ENCODE measurements at places on chromosomes 16 and 17.

GRCh38 chr16:81940781-81941560 lies 70.3 kb downstream of the SDR42E1 start:
- DNase-seq: no peak

DNA sequence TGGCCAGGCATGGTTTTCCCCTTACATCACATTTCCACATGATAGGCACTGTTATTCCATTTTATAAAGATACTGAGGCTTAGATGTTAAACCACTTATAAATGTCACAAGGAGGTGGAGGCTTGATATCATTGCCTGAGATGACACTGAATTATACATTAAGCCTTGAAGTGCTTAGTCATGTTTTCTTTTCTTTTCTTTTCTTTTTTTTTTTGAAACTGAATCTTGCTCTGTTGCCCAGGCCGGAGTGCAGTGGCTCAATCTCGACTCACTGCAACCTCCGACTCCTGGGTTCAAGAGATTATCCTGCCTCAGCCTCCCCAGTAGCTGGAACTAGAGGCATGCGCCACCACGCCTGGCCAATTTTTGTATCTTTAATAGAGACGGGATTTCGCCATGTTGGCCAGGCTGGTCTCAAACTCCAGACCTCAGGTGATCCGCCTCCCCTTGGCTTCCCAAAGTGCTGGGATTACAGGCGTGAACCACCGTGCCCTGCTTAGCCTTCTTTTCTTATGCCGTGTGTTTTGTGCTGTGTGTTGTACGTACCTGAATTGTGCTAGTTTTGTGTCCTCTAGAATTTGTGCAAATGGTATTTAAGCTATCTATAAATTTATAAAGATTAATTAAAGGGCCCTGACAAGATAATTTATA lies 1.2 kb downstream of the DNAJA3 start:
- DNase-seq: no peak

- DNase-seq: no peak
These were observed 30.4 kb upstream of the CRHR1 start for GRCh38 chr17:45753645-45754225.

- no peak for DNase-seq
These were observed 1.5 kb downstream of the GAA start for GRCh38 chr17:80102664-80103448.

DNA sequence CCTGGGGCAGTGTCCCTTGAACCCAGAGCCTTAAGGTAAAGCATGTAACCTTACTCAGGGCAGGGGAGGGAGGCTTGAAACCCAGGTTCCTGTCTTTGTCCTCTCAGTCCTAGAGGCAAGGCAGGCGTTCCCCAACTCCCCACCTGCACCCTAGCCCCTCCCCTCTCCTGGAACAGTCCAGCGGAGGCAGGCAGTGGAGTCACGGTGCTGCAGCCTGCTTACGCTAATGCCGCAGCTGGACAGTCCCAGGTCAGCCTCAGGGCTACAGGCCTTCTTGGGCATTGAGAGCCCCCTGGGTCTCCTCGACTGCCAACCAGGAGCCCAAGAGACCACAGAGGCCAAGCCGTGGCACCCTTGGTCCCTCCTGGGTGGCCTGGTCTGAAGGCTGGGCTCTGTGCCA lies 6.8 kb upstream of the CD300A start:
- DNase-seq: no peak

DNA sequence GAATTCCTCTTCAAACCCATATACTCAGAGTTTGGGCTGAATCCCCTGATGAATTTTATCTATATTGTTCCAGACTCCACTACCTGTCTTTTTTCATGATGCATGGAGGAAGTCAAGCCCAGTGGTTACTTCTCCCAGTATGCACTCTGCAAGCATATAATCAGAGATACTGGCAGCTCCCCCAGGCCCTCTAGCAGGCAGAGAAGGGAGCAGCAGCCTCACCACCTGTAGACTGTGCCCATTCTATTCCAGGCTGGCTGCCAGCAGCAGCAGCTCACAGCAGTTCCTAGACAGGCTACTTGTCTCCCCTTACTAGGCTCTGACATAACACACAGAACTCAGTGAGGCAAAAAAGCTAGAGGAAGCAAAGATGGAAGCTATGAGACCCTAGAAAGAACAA lies 3.4 kb downstream of the MKS1 start:
- no peak for DNase-seq

- DNase-seq: no peak
These were observed 1.0 kb upstream of the MYO18A start for GRCh38 chr17:29181226-29181625.

GRCh38 chr17:17149520-17150447 lies 56.3 kb downstream of the PLD6 start:
- no peak for DNase-seq

DNA sequence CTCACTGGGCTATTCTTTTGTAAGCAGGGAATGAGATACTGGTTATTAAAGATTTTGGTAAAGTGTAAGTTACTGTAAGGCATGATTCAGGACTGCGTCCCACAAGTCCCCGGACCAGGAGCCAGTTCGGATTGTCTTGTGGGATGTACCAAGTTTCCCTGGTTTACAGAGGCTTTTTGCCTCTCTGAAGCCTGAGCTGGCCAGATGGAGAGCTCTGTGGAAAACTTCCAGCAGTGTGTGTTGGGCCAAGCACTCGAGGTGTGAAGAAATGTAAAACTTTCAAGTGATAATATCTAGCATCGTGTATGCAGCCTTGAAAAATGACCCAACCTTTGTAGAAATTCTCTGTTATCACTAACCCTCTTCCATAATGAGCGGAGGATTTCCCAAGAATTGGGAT lies 2.4 kb downstream of the EPN2 start:
- no peak for DNase-seq

GRCh38 chr17:75011401-75012095 lies 922 bp upstream of the MRPL58 start:
- no peak for DNase-seq

- peak; percentile 16 for DNase-seq
These were observed 108.5 kb upstream of the CCL2 start for GRCh38 chr17:34146440-34147043.

GRCh38 chr17:4717791-4718190 lies 7.4 kb downstream of the ARRB2 start:
- no peak for DNase-seq

- no peak for DNase-seq
These were observed 16.8 kb upstream of the TVP23A start for GRCh38 chr16:10835281-10835931.

GRCh38 chr17:2398655-2399571 lies 1.9 kb downstream of the MNT start:
- DNase-seq: peak; percentile 39

DNA sequence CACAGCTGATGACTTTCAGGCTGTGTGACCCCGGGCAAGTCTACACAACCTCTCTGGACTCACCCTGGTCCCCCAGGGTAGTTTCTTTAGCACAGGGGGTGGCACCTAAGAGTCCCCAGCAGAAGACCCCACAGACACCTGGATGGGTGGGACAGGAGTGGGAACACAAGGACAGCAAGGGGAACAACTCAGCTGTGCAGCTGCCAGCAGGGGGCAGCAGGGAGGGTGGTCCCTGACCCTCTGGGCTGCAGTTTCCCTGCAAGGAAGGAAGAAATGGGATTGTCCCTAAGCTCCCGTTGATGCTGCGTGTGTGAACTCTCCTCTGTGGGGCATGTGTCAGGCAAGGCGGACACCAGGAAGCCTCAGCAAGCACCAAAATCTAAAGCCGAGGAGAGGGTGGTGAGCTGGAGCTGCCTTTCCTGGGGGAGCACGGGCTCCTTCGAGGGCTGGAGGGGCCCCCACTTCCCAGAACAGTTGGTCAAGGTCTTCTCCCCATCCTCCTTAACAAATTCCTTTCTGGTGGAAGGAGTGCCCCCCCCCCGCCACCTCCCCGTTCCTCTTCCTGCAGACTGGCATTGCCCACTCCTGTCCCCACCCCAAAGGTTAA lies 24.1 kb upstream of the CDH5 start:
- no peak for DNase-seq

GRCh38 chr17:29051731-29052130 lies 8.8 kb downstream of the PIPOX start:
- no peak for DNase-seq

DNA sequence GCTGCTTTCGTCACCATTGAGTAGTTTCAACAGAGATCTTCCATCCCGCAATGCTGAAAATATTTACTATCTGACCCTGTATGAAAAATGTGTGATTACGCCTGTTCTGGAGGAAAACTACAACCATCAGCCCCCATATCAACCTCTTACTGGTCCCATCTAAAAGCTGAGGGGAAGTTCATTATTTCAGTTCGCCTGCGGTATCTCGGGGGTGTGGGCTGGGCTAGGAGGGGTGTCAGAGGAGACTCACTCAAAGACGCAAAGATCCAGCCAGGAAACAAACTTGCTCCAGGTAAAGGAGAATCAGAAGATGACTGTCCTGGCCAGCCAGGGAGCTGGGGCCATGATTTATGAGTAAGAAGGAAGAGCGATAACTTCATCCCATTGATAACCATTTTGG lies 13.7 kb downstream of the CACNG1 start:
- no peak for DNase-seq

DNA sequence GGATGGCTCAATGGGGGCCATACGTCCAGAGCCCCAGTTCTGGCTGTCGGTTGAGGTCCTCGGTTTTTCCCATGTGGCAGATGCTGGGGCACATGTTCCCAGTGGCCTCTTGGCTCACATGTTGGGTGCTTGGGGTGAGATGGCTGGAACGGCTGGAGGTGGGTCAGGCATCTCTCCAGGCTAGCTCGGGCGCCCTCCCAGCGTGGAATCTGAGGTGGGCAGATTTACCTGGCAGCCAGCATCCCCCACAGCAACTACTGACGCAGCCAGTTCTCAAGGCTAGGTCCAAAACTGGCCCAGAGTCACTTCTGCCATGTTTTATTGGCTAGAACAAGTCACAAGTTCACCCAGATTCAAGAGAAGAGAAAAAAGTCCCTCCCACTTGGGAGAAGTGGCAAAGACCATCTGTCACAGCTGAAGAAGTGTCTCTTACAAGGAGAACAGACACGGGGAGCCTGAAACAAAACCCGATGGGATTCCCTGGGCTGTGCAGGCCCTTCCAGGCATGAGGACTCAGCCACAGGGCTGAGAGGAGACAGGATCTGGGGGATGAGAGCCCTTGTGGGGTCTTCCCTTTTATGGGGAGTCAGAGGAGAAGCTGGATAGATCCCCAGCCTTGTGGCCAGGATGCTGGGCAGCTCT lies 15.2 kb downstream of the ACE start:
- DNase-seq: no peak

GRCh38 chr16:85653290-85653891 lies 35.4 kb downstream of the GINS2 start:
- DNase-seq: no peak

- DNase-seq: no peak
These were observed 85.6 kb downstream of the FOXL1 start for GRCh38 chr16:86663685-86664521.

- DNase-seq: no peak
These were observed 124.4 kb downstream of the CDYL2 start for GRCh38 chr16:80680046-80680445.

DNA sequence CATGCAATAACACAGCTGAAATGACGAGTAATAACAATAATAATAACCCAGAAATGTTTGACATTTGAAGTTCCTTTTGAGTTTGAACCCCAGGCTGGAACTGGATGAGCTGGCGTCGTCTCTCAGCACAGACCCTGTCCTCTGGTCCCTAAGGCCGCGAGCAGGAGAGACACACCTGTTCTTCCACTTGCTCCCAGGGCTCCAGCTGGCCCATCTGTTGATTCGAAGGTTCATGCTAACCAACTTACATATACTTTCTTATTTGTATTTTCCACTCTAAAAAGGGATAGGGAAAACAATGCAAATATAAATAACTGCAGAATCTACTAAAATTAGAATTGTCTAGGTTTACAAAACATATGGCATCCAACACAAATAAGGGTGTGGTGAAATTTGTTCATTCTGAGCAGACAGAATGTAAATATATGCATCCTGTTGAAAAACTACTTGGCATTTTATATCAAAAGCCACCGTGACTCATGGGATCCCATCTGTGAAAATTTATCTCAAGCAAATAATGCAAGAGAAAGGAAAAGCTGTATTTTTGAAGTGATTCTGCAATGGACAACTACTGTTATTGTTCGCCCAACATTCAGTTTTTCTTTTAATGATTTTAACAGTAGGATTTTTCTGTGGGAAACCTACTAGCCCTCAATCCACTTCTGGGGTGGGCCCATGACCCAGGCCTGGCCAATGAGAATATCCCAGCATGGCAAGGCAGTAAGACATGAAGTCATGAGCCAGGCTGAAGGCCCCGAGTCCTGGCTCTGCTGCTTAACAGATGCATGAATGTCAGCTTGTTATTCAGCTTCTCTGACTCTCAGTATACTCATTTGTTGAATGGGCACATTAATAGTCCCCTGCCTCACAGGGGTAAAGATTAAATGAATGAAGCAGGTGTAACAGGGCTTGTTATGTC lies 13.2 kb upstream of the RGS9 start:
- no peak for DNase-seq

- no peak for DNase-seq
These were observed 13.7 kb upstream of the BCO1 start for GRCh38 chr16:81224824-81225223.

- no peak for DNase-seq
These were observed 86.5 kb downstream of the MYH13 start for GRCh38 chr17:10286324-10286723.

DNA sequence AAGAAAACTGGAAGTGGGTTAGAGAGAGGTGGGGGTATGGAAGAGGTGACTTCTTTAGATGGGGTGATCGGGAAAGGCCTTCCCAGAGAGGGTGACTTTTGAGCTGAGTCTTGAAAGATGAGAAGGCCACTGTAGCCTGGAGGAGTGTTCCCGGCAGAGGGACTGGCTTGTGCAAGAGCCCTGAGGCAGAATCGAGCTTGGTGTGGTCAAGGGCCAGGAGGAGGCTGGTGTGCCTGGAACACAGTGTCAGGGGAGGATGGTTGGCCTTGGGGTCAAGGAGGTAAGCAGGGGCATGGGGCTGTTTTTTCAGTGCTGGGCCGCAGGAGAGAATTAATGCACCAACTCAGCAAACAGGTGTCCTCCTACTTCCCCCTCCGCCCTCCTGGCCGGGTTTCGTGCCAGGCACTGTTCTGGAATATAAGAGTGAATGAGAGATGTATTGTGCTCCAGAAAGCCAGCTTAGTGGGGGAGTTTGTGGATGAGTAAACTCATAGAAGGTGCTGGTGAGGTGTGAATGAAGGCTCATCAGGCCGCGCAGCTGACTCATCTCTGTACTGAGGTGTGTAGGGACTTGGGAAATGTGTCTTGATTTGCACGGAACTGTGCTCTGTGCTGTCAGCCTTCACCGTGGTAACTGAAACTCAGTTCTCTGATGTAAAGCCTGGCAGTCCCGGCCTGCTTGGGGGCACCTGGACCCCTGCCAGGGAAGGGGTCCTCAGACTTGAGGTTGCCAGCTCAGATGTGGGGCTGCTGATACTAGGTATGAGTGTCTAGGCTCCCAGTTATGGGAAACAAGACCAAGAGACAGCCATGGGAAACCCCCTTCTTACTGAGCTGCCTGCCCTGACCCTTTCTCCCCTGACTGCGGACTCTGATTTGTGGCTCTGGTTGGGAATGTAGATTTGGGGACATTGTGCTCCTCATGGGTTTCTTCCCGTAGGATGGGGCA lies 15.3 kb downstream of the KSR1 start:
- DNase-seq: peak; percentile 82

- no peak for DNase-seq
These were observed 100.2 kb downstream of the WSCD1 start for GRCh38 chr17:6170349-6170748.

All from activated T-cell treated with anti-CD3 and anti-CD28 coated beads for 24 hours (primary cell).